ENCODE measurements at places on chromosomes 3 and 15. TPM values are rescaled to one million over a fixed set of nuclear protein-coding genes. Genes with fewer than 3 reads are reported as not detected.

DNA sequence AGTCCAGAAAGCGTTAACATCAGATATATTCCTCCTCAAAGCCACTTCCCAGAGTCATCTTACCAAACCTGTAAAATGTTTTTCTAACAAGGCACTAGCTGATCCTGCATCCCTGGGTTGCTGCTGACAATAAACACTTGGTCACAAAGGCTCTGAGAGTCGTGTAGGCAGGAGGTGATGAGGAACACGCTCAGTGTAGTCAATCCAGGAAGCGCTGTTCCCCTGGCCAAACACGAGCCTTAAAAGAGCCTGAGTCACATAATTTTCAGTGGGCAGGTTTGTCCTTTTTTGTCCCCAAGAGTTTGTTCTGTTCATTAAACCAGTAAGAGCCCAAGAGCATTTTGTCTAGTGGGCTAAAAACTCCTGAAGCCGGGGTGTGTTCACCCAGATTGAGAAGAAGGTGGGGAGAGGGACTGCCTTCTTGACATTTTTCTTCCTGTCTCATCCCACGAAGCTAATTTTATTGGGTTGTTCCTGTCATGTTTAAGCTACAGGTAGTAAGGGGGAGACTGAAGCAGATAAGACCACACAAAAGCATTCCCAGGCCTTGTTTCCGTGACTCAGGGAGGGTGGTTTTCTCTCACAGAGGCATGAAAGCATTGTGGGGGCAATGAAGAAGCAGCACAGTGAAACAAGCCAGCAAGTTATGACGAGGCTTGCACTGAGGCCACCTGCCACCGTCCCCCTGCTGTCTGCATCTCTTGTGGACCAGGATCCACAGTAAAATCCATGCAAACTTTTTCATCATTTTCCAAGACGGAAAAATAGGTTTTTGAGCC is 73.7 kb downstream of the FOXB1 start:
- H3K36me3 ChIP-seq, result no peaks in the 10 kb centered on the region
- no peaks in the 10 kb centered on the region for H3K27me3 ChIP-seq
- no peak overlapping the region for H3K27ac ChIP-seq
- H3K4me3 ChIP-seq, result no peak overlapping the region
- no peak for DNase-seq
- no peaks in the 10 kb centered on the region for H3K4me1 ChIP-seq

DNA sequence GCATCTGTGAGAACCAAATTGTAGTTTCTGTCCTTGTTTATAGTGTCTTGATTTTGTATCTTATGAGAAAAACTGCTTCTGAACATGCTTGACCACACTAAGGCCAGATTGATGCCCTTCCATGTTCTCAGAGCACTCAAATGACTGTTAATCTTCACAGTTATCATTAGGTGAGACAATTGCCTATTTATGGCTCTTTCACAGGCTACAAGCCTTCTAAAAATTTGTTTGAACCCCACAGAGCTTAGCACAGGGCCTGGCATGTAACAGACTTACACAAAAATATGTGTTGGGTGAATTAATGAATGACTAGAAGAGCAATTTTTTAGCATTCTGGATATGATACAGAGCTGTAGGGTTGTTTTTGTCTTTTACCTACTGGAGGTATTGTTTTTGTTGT is 43.1 kb downstream of the BTLA start:
- no peaks in the 10 kb centered on the region for H3K4me1 ChIP-seq
- H3K4me3 ChIP-seq, result no peak overlapping the region
- no peak overlapping the region for H3K27ac ChIP-seq
- DNase-seq, result no peak

- H3K4me3 ChIP-seq, result no peak overlapping the region
- H3K36me3 ChIP-seq, result no peaks in the 10 kb centered on the region
- no peak overlapping the region for H3K27ac ChIP-seq
- H3K4me1 ChIP-seq, result peaks cover 10% of the 10 kb centered on the region
Observed at GRCh38 chr3:153275514-153275913, 113.5 kb downstream of the RAP2B start.

DNA sequence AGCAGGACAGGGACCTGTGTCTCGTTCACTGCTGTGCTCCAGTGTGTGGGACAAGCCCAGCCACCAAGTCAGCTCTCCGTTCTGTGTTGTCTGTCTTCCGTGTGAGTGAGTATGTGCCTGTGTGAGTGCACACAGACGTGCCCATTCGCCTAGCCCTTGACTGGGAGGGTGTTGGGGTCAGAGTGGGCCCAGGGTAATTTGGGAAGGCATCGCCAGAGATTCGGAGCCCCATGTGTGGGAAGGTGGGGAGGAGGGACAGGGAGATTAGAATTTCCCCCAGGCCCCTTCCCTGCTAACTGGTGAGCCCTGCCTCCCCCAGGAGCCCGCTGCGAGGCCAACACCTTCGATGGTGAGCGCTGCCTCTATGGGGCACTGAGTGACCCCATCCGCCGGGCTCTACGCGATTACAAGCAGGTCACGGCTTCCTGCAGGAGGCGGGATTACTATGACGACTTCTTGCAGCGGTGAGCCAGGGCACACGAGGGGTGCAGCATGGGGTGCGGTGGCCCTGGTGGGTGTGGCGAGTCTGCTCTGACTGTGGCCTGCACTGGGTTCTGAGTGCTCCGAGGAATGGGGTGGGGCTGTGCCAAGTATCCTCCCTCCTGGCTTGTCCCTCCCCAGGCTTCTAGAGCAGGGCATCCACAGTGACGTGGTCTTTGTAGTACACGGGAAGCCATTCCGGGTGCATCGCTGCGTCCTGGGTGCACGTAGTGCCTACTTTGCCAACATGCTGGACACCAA is 3.1 kb downstream of the ABTB1 start:
- no peak overlapping the region for H3K4me3 ChIP-seq
- H3K27me3 ChIP-seq, result no peaks in the 10 kb centered on the region
- DNase-seq, result no peak
- peaks cover 7% of the 10 kb centered on the region for H3K4me1 ChIP-seq
- no peaks in the 10 kb centered on the region for H3K36me3 ChIP-seq
- no peak overlapping the region for H3K27ac ChIP-seq

DNA sequence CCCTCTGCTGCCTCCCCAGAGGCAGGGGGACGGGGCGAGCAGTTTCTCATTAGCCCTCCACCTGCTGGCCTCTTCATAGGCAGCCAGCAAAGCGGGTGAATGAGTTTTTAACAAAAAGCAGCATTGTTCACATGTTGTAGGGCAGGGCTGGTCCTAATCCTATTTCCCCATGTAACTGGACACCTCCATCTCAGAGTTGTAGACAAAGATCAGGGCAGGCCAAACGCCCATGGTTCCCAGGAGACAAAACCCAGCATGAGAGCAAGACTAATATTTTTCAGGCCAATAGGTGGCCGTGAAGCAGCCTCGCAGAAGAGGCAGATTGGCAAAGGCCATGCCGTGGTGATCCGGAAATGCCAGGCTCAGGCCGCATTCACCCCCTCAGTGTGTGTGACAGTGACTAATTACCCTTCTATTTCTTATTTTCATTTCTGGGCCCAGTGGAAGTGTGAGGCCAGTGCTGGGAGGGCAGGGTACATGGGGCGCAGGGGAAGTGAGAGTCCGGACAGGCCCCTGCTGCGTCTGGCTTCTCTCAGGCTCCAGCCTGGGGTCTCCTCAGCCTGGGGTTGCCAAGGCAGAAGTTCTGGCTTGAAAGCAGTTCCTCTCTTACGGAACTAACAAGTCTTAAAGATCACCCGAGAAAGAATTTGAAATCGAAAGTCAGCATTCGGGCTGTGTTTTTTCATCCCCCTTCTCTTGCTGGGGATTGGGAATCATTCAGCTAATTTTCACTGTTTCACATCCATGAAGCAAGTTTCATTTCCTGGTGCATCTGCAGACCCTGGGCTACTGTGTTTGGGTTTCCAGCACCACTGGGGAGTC is 64.8 kb downstream of the BOC start:
- no peaks in the 10 kb centered on the region for H3K36me3 ChIP-seq
- DNase-seq, result peak; percentile 7
- H3K4me3 ChIP-seq, result no peak overlapping the region
- H3K4me1 ChIP-seq, result peaks cover 7% of the 10 kb centered on the region
- no peak overlapping the region for H3K27ac ChIP-seq

- peak; percentile 90 for DNase-seq
- no peaks in the 10 kb centered on the region for H3K27me3 ChIP-seq
- no peaks in the 10 kb centered on the region for H3K36me3 ChIP-seq
- no peaks in the 10 kb centered on the region for H3K4me1 ChIP-seq
- H3K4me3 ChIP-seq, result peak within 1 kb of the TSS; percentile 91
- peak within 1 kb of the TSS; percentile 56 for H3K27ac ChIP-seq
Observed at GRCh38 chr3:158801696-158802408, at the start of gene MFSD1. Gene MFSD1, plus strand, starts transcription at chr3:158802054. Its CDS starts 99 bp downstream, at chr3:158802153.

Gene C3orf85
- total RNA-seq, result not detected
